DND-41 (cell line): ENCODE measurements at places on chromosomes 5 and 9.

DNA sequence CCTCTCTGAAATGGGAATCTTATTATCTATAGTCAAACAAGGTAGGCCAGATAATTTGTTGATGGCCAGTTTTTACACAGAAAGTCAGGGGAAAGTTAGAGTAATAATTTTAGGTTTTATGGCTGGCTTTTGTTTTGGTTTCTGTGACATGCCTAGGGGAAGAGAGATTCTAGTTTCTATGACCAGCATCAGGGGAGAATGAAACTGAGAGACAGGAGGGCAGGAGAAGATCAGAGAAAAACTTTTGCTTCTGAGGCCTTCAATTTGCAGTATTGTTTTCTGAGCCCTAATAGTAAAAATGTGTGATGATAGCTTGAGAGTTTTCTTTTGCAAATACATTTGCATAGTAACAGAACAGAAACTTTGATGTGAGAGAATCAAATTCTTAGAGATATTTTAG is 564.3 kb downstream of the ZNF608 start:
- DNase-seq: no peak

GRCh38 chr9:109121232-109121796 is 1.6 kb upstream of the TMEM245 start:
- DNase-seq: no peak

- DNase-seq: no peak
Measured at GRCh38 chr5:32500181-32500580, 55.6 kb upstream of the ZFR start.

DNA sequence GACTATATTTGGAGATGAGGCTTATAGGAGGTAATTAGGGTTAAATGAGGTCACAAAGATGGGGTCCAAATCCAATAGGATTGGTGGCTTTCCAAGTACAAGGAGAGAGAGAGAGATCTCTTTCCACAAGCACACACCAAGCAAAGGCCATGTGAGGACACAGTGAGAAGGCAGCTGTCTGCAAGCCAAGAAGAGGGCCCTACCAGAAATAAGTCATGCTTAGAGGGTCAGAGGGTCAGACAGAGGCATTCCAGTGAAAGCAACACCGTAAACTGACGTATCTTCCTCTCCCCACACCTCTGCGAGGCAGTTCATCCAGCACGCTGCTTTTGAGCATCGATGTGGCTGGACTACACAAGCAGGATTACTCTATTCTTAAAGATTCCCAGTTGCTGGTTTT is 87.9 kb downstream of the SLC1A3 start:
- DNase-seq: no peak

- DNase-seq: no peak
Measured at GRCh38 chr5:175902026-175902425, 30.6 kb downstream of the CPLX2 start.

DNA sequence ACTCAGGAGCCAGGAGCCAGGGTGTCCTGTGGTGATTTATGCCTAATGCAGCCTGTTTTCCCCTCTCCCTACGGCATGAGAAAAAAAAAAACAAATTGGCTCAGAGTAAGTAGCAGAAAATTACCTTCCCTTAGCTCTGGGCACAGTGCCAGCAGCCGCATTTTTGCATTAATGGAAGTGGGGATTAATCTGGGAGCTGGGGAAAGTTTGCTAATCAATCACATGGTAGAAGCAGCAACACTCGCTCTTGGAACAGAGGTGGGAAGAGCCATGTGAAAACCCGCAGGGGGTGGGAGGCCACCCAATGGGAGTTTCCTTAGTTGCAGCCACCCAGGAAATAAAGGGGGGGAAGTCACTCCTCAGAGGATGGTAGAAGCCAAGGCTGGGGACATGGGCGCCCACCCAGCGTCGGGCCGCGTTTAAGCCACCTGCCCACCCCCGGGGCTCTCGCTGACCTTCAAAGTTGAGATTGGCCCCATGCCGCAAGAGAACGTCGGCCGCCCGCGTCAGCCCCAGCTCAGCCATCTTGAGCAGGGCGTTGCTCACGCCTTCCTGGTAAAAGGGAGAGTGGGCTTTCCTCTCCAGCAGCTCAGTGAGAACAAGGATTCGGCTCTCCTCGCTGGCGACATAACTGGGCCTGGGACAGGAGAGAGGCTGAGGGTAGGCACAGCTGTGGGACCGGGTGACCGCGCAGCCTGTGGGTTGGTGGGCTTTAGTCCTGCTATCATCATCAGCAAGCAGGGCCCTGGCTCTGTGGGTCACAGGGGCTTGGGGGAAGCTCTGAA is 1.7 kb downstream of the ASB6 start:
- DNase-seq: no peak

DNA sequence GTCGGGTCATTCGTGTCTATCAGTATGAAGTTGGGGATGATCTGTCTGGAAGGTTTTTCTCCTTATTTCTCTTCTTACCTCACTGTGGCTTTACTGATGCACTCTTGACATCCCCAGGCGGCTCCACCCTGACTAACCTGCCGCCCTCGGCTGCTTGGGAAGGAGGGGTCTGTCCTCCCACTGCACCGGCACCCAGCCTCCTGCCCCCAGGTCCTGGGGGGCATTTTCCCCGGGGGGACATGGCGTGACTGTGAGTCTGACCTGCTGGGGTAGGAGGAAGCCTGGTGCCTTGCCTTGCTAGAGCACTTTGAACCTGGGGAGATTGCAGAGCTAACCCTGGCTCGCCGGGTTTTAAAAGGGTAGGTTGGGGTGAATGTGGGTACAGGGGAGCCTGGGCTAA is 27.5 kb downstream of the DYNC2I2 start:
- no peak for DNase-seq

- DNase-seq: no peak
Measured at GRCh38 chr5:2757563-2758351, 6.3 kb upstream of the IRX2 start.

DNA sequence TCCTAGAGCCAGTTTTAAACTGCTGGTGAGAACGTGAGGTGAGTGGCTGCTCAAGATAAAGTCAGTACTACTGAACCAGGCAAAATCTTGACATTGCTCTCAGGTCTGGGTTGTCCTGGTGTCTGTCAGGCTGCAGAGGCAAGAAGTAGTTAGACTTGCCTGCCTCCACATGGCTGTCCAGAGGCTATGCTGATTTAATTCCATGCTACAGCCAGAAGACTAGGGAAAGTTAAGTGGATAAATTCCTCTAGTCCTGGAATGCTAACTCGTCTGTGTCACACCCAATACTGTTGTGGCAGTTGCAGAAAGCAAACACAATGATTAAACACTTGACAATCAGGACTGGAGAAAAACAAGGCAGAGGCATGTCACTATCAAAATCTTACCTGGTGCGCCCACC is 118.9 kb downstream of the ACER2 start:
- DNase-seq: no peak

DNA sequence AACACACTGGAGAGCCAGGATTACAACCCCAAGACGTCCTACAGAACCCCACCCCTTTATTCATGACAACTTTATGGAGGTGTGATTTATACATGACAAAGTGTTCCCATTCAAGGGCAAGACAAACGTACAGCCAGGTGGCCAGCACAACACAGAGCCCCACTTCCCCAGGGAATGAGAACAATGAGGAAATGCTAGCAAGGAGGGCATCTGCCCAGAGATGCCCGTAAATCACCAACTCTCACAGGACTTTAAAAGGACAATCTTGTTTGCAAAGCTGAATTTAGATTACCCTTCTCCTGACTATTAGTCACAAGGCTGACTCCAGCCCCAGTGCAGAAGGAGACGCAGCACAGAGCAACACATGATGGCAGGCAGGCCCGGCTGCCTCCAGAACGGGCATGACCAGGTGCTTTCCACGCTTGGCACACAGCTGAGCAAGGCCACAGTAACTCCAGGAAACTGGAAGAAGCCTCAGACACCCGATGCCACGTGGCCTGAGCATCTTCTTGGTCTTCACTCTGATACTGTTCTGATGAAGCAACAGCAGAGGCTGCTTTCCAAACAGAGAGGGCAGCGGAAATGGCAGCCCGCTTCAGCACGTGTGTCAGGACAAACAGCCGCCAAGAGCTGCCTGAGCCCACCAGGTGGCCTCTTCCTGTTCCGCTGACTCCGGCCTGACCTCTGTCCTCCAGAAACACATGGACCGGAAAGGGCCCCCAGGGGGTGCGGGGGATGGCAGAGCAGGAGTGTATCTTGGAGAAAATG is 51.4 kb downstream of the ROR2 start:
- DNase-seq: no peak

DNA sequence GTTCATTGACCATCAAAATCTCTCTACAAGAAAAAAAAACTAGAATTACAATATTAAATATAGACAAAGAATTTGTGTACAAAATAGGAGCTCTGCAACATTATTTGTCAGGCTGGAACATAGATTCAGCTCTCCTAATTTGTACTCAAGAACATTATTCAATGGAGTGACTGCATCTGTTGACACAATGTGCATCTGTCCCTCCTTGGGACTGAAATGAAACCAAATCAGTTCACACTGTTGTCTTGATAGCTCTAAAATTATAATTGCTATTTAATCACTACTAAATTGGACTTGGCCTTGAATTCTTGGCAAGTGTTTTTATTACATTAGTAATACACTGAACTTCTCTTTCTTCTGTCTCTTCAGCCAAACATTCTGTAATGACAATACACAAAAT is 47.7 kb downstream of the FTMT start:
- no peak for DNase-seq

DNA sequence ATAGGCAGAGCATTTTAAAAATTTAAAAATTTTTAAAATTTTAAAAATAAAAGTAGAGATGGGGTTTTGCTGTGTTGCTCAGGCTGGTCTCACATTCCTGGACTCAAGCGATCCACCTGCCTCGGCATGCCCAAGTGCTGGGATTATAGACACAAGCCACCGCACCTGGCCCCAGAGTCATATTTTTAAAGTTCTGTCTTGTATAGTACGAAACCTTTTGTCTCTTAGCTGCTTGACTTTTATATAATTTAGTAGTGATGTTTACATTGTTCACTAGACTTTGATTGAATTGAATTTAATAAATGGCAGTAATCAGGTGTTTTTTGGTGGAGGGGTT is 31.0 kb downstream of the LRRTM2 start:
- no peak for DNase-seq

- no peak for DNase-seq
Measured at GRCh38 chr5:116546033-116546742, 28.4 kb downstream of the SEMA6A start.

- DNase-seq: no peak
Measured at GRCh38 chr5:37717613-37718431, 122.0 kb downstream of the GDNF start.

- no peak for DNase-seq
Measured at GRCh38 chr9:21565155-21565554, 83.0 kb upstream of the IFNE start.

GRCh38 chr5:92519811-92520632 is 1061.0 kb downstream of the NR2F1-AS1 start:
- no peak for DNase-seq

DNA sequence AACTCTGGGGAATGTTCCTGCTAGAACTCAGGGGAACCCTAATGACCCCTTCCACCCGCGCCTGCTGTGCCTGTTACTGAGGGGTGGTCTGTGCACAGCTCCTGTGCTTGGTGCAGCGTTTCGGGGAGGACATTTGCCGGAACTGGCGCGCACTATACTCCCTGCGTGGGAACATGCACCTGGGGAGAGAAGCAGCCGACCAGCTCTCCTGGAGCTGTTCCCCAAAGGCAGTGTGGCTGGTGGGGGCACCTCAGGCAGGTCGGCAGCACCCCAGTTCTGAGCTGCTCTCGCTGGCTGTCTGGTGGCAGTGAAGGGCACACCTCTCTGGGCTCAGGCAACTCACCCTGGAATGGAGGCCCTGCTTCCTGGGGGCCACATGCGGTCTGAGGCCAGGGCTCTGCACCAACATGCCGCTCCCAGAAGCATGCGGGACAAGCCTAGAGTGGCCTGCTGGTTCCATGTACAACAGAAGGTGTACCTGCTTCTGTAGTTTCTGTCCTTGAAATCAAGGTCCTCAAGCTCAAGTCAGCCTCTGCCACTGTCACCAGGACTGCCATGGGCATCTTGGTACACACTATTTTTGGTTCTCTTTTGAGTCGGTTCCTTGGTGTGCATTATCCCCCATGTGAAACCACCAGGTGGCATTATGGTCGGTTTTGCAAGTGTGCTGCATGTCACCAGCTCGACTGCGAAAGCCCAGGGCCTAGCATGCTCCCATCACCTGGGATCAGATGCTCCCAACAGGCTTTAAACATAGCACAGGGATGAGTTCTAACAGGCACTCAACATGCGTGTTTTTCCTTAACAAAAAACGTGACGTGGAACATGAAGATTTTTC is 7.8 kb upstream of the MRNIP start:
- no peak for DNase-seq

- no peak for DNase-seq
Measured at GRCh38 chr5:102815540-102816332, 60.6 kb downstream of the PAM start.

DNA sequence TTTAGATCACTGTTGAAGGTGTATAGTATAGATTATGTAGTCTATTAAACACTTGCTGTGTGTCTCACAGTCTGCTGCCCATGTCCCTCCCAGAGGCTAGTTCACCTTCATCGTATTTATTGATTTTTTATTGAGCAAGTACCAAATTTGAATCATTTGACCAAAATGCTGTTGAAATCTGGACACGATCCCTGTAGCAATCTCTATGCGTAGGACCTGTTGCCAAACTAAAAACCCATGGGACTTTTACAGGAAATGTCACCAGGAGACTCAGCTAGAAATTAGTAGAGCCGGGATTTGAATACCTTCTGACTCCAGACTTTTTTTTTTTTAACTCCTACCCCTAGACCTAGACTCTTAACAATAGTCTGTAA is 17.5 kb downstream of the SLC31A1 start:
- DNase-seq: no peak

- DNase-seq: peak; percentile 37
Measured at GRCh38 chr5:115842089-115842935, 577 bp downstream of the AP3S1 start.

DNA sequence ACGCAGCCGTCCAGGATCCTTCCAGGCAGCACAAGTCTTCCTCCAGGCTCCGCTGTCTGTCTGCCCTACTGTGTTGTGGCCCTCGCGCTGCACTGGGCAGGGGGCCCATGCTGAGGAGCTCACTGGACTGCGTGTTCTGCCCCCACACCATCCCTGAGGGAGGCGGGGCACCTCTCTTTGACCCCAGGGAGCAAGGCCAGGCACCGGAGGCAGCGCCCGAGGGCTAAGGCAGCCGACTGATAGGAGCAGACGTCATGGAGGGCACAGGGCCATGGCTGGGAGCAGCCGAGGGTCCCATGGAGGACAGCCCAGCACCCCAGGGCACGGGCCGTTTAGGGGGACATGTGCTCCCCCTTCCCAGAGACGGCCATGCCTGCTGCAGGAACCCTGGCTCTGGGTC is 46.7 kb downstream of the KCNT1 start:
- no peak for DNase-seq

GRCh38 chr5:159310511-159310910 is 19.8 kb downstream of the IL12B start:
- DNase-seq: no peak

- no peak for DNase-seq
Measured at GRCh38 chr9:14441976-14442651, 128.2 kb upstream of the NFIB start.
